ENCODE measurements at places on chromosomes 13 and 19. TPM values are rescaled to one million over a fixed set of nuclear protein-coding genes. Genes with fewer than 3 reads are reported as not detected.
A peak's percentile ranks its signal among the peaks of the same experiment; 100 is the strongest.

DNA sequence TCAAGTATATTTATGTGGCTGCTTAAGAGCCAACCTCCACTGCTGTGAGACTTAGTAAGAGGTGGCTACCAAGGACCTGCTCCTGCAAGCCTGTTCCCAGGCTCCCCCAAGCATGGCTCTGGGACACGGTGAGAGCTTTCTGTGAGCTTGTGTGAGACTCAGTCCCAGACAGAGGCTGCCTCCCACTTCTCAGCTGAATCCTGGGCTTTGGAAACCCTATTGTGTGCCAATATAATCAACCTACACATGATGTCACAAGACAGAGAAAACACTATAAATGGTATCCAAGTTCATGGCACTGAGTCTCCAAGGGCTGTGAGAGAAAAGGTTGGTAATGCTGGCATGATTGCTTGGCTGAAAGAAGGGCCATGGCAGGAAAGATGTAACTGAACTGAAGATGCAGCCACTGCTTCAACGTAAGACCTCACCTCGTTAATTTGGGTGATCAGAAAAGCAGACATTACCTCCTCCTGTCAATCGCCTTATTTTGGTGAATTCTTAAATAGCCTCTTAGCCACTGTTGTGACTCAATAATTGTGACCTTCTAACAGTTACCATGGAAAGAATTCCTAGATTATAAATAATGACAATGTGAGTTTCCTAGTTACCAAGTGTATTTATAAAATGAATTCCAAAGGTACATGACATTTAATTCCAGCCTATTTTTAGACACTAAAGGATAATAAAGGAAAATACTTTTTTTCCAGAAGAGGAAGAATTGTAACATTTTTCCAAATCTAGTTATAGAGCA, 332.0 kb downstream of the IRS2 start:
- no peak for DNase-seq

DNA sequence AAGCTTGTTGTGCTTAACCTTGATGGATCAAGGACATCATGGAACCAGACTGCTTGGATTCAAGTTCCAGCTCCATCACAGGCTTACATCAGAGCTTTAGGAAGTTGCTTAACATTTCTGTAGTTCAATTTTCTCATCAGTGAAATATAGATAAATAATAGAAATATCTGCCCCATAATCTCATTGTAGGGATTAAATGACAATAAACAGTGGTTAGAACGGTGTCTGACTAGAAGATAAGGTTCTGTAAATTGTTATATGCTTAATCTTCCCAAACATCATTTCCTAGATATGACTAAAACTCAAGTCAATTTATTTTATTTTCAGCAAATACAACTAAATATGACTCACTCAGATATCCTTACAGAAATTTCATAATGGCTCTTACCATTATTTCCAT, 83.5 kb downstream of the SLITRK1 start:
- no peak for DNase-seq

DNA sequence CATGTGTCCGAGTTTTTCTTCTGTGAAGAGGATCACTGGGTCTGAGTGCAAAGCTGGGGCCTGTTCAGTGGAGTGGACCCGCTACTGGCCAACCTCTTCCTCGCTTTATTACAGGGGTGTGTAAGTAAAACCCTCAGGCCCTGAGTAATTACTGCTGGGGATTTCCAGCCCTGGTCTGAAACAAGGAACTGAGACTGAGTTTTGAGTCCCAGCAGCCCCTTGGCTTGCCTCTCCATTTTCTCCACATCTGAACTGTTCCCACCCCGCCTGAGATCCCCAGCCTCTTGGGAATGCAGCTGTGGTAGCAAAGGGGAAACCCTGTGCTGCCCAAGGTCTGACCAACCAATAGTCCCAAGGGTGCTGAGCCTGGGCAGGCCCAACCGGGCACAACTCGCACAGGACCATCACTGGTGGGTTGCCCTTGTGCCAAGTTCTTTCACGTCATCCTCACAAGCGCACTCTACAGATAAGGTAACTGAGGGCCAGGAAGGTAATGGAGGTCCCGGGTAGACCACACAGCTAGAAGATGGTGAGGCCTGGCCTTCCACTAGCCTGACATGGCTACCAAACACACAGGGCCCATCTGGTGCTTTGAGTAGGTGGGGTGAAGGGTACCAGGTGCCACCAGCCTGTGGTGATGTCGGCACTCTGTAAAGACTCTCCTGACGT, 13.7 kb upstream of the SLC35E1 start:
- peak; percentile 74 for DNase-seq

DNA sequence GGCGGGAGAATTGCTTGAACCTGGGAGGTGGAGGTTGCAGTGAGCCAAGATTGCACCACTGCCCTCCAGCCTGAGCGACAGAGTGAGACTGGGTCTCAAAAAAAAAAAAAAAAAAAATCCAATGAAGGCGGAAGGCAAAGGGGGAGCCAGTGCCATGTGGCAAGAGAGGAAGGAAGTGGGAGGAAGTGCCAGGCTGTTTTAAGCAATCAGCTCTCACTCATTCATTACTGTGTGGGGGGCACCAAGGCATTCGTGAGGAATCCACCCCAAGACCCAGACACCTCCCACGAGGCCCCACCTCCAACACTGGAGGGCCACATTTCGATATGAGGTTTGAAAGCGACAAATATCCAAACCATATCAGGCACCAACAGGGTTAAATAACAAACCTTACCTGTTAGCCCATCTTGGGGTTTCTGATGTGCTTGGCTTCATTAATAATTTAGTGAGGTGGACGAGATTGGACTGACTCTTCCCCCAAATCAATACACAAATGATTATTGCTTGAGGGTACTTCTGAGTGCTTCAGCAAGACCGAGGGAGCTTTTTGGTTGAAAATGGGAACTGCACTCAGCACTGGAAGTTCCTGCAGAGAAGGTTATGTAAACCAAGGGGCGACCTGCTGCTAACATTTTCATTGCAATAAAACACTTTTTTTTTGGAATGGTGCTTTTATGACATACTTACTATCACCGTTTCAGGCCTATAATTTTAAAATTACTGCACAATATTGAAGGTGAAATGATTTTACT, 7.5 kb upstream of the LRP3 start:
- DNase-seq, result no peak

- no peak for DNase-seq
Observed at GRCh38 chr13:99540530-99540929, 39.3 kb downstream of the TM9SF2 start.

DNA sequence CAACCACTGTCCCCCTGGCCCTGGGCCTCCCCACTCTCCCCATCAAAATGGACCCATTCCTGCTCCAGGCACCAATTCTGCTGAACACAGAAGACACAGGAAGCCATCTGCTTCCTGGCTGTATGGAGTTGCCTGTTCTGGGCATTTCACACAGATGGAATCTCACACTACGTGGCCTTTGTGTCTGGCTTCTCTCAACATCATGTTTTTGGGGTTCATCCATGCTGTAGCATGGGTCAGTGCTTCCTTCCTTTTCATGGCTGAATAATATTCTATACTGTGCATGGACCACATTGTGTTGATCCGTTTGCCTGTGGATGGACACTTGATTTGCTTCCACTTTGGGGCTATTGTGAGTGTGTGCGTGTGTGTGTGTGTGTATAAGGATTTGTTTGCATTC, 15.0 kb upstream of the KLF2 start:
- DNase-seq, result no peak

- DNase-seq, result no peak
Observed at GRCh38 chr19:35986664-35987570, 8.1 kb upstream of the SDHAF1 start.

DNA sequence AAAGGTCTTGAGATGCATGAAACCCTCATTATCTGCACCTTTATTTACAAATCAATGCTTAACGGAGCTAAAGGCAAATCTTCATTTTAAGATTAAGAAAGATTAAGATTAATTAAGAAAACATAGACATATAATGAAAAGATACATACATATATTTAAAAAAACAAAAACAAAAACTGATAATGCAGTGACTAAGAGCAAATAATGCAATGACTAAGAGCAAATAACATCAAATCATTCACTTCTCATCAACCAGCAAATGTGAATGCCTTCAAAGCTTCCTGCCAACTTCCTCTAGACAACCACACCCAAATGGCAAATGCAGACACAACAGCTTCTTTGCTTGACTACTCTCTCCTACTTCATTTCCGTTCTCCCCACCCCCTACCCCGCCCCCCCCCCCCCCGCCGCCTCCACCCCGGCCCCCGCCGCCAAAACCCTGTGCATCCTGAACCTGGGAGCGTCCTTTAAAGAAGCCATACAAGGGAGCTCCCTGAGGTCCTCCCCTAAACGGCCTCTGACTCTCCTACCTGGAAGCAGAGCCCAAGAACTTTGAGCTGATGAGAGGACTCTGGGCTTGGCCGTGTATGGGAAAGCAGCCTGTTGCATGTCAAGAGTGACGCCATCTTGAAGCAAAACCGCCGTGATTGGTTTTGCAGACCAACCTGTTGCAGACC, 24.5 kb downstream of the TEX101 start:
- DNase-seq, result peak; percentile 61

DNA sequence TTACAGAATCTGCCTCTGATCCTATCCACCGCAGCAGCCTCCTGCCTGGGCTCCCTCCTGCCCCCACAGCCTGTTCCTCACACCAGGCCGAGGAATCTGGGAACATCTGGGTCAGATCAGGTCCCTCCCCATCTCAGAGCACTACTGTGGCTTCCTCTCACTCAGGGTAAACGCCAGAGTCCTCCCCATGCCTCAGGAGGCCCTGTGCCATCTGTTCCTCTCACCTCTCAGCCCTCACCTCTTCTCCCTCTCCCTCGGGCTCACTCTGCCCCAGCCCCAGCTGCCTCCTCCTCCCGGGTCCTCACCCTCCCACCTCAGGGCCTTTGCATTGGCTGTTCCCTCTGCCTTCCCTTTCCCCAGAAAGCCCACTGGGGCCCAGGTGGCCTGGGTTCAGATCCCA, 18.2 kb downstream of the FCGBP start:
- no peak for DNase-seq

- DNase-seq, result no peak
Observed at GRCh38 chr19:23884363-23884762, 30.3 kb upstream of the ZNF726 start.

- peak; percentile 86 for DNase-seq
Observed at GRCh38 chr13:101417043-101417406, 717 bp upstream of the NALCN start.

- no peak for DNase-seq
Observed at GRCh38 chr13:46728777-46729176, 68.2 kb downstream of the ESD start.

DNA sequence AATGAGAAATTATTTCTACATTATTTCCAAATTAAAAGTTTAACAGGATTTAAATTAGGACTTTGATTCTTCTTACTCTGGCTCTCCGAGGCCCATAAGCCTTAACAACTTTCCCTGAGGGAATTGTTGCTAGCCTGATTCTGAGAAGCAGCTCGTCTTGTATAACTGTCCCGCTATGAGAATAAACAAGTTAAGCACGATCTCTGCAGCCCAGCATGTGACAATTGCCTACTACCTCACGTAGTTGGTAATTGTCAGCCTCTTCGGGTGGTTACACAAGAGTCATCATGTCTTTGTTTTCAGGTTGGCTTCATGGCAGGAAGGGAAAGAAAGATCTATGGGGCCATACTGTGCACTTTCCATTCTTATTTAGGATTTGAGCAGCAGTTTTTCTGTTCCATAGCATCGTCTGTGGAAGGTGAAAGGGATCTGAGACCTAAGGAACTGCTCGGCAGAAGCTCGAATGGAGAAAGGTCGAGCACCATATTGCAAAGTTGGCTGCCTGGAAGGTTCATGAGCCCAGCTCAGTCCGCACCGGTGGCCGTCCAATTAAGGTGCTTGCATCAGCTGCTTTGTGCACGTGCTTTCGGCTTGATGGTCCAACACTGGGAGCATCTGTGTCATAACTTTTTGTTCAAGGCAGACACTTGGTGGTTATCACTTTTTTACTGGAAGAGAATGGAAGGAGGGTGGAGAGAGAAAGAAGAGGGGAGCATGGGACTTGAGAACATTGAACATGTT, 1.8 kb upstream of the STARD13 start:
- no peak for DNase-seq

GRCh38 chr13:110132225-110132982, 174.6 kb downstream of the COL4A1 start:
- DNase-seq, result no peak

- DNase-seq, result no peak
Observed at GRCh38 chr19:41897181-41897580, 14.2 kb downstream of the ARHGEF1 start.

- DNase-seq, result no peak
Observed at GRCh38 chr19:10796653-10797052, 39.4 kb downstream of the TMED1 start.

DNA sequence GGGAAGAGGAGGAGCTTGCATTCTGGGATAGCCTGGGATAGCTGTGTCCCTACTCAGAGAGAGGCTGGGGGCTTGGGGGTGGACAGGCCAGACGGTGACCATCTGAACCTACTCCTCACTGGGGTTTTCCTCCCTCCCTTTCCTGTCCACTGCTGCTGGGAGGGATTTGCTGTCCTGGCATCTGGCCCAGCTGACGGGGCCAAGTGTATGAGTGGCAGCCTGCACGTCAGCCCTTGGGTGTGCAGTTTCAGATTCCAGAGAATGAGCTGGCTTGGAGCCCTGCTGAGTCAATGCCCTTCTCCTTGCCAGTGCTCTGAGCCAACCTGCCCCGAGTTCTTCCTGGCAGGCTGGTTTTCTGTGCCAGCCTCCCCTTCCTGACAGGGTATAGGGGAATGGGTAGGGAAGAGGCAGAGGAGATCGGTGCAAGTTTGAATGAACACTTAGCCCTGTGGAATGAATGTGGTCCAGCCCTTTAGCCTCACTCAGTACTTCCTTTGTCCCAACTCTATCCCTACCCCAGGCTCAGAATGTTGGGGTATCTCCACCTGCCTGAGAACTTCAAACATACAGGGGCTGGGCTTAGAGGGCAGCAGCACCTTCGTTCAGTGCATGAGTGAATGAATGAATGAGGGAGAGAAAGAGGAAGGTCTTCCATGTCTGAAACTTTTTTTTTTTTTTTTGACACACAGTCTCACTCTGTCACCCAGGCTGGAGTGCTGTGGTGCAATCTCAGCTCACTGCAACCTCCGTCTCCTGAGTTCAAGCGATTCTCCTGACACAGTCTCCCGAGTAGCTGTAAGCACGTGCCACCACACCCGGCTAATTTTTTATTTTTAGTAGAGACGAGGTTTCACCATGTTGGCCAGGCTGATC, 1.8 kb upstream of the ANGPTL4 start:
- DNase-seq, result peak; percentile 98

GRCh38 chr13:91162180-91162579, 185.3 kb upstream of the MIR17HG start:
- DNase-seq, result peak; percentile 38

The HIPK4 gene
- total RNA-seq, result not detected

The ZNF726 gene
- total RNA-seq, result 3.8 TPM

The ZNF491 gene
- total RNA-seq, result 2.9 TPM

The VSTM1 gene
- not detected for total RNA-seq
